Stimulated activated CD8-positive, alpha-beta memory T cell treated with anti-CD3 and anti-CD28 coated beads, Interleukin-7, amount 100 ng/mL, for 48 hours (primary cell): ENCODE measurements at places on chromosomes 5 and 9.

DNA sequence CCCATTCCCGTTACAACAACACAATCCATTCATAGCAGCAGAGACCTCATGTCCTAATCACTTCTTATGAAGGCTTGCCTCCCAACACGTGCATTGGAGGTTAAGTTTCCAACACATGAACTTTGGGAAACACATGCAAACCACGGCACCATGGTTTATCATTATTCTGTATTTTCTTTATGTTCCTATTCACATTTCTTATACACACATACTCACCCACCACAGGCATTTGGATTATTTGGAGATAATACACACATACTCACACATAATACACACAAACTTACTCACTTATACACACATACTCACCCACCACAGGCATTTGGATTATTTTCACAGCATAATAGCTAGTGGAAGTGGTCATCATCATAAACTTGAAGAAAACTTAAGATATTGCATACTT lies 75.6 kb downstream of the C7 start:
- no peak for DNase-seq

- DNase-seq, result no peak
These were observed 1086.5 kb downstream of the EFNA5 start for GRCh38 chr5:106584268-106584667.

DNA sequence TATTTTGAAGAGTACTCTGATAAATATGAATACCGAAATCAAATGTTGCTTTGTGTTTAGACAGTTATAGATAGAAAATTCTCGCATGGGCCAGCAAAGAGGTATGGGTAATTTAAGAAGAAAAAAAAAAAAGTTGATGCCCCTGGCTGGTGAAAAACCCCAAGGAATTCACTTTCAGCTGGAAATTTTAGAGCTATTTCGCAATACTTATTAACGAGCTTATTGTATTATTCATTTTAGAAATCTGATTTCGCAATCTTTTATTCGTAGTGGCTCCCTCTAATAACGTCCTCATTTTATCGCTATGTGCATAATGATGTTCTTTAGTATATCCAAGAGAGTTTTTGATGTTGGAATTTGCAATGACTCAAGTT lies 18.5 kb upstream of the FER start:
- no peak for DNase-seq

- no peak for DNase-seq
These were observed 104.3 kb upstream of the PHYKPL start for GRCh38 chr5:178336889-178337288.

DNA sequence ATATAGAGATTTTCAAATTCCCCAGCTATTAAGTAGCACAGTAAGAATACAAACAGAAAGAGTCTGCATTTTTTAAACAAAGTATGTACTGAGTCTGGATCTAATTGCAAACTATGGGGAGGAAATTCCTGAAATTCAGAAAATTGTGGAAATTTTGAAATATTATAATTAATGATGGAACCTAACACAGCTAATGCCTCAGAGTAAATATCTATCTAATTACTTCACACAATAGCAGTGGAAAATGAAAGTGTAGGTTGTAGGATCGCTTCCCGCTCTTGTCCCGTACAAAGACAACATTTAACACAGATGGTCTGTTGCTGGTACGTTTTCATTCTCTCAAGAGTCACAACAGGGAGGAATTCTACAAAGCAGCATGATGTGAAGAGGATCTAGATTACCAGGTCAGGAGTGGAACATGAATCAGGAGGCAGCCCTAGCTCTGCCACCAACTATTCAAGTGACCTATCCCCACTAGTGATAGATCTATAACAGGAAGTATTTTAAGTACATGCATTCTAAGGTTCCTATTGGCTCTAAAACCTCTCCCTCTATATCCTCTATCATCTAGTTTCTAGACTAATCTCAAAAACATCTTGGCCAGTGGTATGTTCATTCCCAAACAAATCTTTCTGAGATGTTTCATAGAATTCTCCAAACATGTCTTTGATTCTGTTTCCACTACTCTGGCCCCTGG lies 58.9 kb upstream of the GRAMD2B start:
- DNase-seq, result no peak

- DNase-seq, result no peak
These were observed 163.4 kb downstream of the GHR start for GRCh38 chr5:42586625-42587024.

DNA sequence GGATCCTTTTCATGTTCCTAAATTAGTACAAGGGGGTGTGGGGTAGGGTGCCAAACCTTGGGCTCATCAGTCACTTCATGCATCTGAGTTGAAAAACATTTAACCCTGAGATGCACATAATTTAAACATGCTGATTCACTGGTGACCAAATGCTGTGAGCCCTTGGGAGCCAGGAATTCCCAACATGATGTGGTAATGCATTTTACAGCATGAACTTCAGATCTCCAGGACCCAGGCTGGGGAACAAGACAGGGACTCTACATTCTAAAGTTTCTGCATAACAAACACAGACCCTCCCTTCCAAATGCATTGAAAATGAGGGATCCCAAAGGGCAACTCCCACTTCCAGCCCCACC lies 322.2 kb downstream of the NDUFS4 start:
- DNase-seq, result no peak

DNA sequence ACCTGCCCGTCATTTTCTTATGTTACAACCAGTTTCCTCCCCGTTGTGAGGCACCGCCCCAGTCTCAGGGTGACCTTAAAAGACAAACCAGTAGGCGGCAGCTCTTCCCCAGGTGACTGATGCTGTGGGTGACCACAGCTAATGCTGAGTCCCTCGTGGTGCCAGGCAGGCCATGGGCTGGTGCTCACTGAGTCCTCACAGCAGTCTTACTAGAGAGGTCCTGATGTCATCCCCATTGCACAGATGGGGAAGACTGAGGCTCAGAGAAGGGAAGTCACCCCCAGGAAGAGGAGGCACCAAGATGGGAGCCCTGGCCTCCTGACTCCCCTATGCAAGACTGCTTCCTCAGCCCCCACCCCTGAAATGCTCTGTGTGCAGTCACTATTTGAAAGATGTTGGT lies 978 bp downstream of the CFAP157 start:
- DNase-seq, result peak; percentile 29

GRCh38 chr5:92337772-92338234 lies 954.7 kb upstream of the ARRDC3 start:
- DNase-seq, result no peak

GRCh38 chr5:168172760-168173223 lies 118.7 kb upstream of the WWC1 start:
- DNase-seq, result no peak

DNA sequence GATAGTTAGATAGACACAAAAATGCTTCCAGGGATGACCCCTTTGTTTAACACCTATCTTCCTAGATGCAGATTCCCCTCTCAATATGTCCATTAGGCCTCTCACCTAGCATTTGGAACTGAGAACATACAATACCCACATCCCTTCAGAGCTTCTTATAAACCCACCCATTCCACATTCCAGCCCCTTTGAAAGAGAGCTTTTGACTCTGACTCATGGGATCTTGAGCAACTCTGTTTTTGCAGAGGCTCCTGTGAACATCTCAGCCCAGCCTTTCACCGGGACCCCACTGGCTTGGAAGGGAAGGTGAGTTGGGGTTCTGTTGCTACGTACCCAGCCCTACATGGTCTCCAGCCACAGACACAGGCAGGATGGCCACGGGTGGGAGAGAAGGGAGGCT lies 195.5 kb downstream of the FRMD3 start:
- DNase-seq, result no peak

- no peak for DNase-seq
These were observed 11.4 kb upstream of the NRARP start for GRCh38 chr9:137313326-137313936.

- DNase-seq, result no peak
These were observed 21.8 kb upstream of the ANKH start for GRCh38 chr5:14893381-14893780.

DNA sequence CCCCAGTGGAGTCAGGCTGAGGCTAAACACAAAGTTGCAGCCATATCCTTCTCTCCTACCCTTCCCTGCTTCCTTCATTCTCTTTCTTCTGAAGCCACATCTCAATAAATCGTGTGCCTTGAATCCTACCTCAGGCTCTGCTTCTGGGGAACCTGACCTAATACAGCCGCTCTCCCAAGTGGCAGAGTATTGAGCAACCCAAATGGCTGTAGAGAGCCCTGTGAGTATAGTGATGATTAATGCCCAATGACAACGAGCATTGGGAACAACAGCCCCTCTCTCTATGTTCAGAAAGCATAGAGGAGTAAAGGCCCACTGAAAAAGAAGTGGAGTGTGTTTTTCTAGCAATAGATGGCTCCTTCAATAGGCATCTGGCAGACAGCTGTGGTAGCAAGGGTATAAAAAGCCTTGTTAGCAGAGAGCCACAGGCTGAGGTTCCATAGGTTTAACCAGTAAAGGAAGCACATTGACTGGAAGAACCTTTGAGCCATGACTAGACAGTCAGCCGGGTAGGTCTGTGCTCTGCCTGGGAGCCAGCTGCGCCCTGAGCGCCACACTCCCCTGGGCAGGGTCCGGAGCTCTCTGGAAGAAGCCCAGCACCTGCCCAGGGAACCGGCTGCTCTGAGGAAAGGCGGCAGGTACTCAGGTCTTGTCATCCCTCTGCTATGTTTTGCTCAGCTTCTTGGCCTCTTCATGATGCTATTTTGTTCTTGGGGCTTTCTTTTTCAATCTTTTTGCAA lies 22.6 kb upstream of the HSPA9 start:
- no peak for DNase-seq

- no peak for DNase-seq
These were observed 133.7 kb downstream of the WNK2 start for GRCh38 chr9:93317495-93318094.

DNA sequence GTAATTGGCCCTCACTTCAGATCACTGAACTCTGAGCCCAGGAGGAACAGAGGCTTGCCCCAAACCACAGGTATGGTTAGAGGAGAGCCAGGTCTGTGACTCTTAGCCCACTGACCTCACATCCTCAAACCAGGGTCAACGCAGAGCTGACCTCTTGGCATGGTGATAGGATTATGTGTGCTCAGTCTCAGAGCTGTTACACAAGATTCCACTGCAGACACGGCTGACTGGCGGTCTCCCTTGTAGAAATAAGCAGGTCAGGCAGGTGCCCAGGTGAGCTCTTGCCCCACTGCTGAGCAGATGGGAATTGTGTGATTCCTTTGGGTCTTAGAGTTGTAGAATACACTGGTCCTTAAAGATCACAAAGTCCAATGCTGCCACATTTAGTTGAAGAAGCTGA lies 66.0 kb upstream of the PITX1 start:
- DNase-seq, result no peak

DNA sequence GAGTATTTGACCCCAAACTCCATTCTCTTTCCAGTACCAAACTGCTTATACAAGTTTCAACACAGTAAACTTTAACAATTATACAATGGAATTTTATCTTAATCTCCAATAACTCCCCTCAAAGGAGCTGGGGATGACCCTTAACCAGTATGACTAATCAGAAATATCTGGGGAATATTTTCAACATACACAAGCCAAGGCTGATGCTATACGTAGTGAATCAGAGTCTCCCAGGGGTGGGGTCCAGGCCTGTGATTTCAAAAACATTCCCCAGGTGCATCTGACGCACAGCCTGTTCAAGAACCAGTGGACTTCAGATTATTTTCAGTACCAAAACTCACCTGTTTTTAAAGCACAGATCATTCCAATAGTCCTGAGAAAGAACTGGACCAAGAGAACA lies 11.8 kb upstream of the SEMA5A start:
- no peak for DNase-seq

GRCh38 chr9:32671333-32671732 lies 35.9 kb upstream of the TAF1L start:
- no peak for DNase-seq

DNA sequence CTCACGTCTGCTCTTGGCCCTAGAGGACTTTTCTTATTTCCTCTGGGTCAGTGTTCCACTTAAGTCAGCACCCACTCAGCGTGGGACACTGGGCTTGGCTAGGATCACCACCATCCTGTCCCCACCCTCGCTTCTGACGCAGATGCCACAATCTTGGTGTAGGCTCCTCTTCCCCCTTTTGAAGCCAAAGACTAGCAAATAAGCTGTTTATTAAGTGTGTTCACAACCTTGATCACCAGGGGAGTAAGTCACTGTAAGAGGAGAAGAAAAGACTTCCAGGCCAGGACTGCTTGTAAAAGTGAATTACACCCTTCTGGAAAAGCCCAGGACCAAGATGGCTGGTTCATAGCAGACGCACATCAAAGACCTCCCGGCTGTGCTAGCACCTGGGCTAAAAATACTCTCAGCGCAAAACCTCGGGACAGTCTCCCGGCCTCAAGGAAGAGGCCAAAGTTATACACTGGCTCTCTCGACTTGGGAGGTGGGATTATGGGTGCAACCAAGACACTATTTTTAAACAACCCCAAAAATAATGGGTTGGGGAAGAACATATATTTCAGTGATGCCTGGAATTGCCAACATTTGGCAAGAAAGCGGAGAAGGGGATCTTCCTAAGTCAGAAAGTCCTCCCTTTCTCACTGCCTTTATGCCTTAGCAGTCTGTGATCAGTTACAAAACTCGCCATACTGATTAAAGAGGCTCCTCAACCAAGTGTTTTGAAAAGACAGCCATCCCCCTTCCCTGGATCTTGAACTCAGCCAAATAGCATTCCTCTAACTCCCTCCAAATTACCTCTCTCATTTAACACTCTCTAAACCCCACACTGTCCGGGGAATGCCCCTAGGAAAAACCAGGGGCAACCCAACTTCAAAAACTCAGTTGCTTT lies 69.4 kb downstream of the RAPGEF1 start:
- no peak for DNase-seq

- DNase-seq, result no peak
These were observed 54.2 kb downstream of the PRELID2 start for GRCh38 chr5:145780982-145781381.

GRCh38 chr5:143318270-143318669 lies 85.2 kb downstream of the NR3C1 start:
- no peak for DNase-seq

- DNase-seq, result no peak
These were observed 23.0 kb downstream of the CDH10 start for GRCh38 chr5:24621792-24622191.

- DNase-seq, result no peak
These were observed 54.5 kb downstream of the GABBR2 start for GRCh38 chr9:98654247-98654646.

DNA sequence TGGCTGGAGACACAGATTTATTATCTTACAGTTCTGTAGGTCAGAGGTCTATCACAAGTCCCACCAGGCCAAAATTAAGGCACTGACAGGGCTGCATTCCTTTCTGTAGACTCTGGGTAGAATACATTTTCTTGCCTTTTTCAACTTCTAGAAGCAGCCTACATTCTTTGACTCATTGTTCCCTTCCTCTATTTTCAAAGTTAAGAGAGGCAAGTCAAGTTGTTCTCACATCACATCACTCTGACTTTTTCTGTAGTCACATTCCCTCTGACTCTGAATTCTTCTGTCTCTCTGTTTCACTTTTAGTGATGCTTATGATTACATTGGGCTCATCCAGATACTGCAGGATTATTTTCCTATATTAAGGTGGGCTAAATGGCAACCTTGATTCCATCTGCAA lies 119.0 kb downstream of the MELK start:
- no peak for DNase-seq

DNA sequence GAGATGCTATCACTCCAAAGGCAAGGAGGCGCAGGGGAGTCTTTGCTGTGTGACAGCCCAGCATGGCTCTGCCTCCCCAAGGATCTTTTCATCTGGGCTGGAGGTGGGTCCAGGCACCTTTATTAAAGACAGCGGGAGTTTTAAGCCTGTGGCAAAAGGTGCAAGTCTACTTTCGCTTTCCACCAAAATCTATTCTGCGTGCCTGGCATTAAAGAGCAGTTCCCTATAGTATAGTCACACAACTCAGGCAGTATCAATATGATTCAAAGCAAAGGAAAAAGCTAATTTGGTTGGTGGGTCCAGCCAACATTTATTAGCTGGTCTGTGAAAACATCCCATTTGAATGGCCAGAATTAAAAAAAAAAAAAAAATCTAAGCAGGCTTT lies 398.7 kb downstream of the EBF1 start:
- DNase-seq, result no peak
